ENCODE measurements at places on chromosomes 4 and X. TPM values are rescaled to one million over a fixed set of nuclear protein-coding genes. Genes with fewer than 3 reads are reported as not detected.

SH3D19 gene
- total RNA-seq: 6.9 TPM

KANTR gene
- 5.1 TPM for total RNA-seq

DNA sequence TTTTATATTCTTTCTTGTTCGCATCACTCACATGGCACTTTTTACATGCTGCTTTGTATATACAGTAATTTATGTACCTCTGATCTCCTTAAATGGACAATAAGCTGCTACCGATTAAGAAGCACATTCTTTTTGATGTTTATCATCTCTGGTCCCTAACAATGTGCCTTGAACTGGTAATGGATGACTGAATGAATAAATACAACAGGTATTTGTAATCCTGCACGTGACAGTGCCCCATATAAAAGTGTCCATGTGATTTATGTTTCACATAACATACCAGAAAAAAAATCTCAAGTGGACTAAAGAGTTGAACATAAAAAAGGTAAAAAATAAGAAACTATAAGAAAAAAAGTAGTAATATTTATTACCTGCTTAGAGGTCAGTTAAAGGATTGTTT, 7.7 kb upstream of the SLAIN2 start:
- no peak overlapping the region for H3K27ac ChIP-seq
- H3K27me3 ChIP-seq: no peaks in the 10 kb centered on the region
- no peak overlapping the region for H3K4me3 ChIP-seq

GRCh38 chr4:13701937-13702446, 74.5 kb upstream of the BOD1L1 start:
- no peak for DNase-seq
- no peaks in the 10 kb centered on the region for H3K27me3 ChIP-seq
- no peak overlapping the region for H3K4me3 ChIP-seq

GRCh38 chrX:100379388-100379986, 30.6 kb downstream of the PCDH19 start:
- no peak for DNase-seq
- no peak overlapping the region for H3K4me3 ChIP-seq
- no peaks in the 10 kb centered on the region for H3K27me3 ChIP-seq
- H3K27ac ChIP-seq: no peak overlapping the region
- no peaks in the 10 kb centered on the region for H3K4me1 ChIP-seq

- peak; percentile 43 for DNase-seq
- no peaks in the 10 kb centered on the region for H3K27me3 ChIP-seq
- no peak overlapping the region for H3K4me3 ChIP-seq
- no peaks in the 10 kb centered on the region for H3K36me3 ChIP-seq
- peaks cover 16% of the 10 kb centered on the region for H3K4me1 ChIP-seq
These were observed 49.7 kb upstream of the ANKRD17 start for GRCh38 chr4:73308286-73308685.

GRCh38 chr4:15976456-15977447, 13.8 kb upstream of the FGFBP2 start:
- H3K27me3 ChIP-seq: no peaks in the 10 kb centered on the region
- no peak overlapping the region for H3K4me3 ChIP-seq
- no peaks in the 10 kb centered on the region for H3K4me1 ChIP-seq

DNA sequence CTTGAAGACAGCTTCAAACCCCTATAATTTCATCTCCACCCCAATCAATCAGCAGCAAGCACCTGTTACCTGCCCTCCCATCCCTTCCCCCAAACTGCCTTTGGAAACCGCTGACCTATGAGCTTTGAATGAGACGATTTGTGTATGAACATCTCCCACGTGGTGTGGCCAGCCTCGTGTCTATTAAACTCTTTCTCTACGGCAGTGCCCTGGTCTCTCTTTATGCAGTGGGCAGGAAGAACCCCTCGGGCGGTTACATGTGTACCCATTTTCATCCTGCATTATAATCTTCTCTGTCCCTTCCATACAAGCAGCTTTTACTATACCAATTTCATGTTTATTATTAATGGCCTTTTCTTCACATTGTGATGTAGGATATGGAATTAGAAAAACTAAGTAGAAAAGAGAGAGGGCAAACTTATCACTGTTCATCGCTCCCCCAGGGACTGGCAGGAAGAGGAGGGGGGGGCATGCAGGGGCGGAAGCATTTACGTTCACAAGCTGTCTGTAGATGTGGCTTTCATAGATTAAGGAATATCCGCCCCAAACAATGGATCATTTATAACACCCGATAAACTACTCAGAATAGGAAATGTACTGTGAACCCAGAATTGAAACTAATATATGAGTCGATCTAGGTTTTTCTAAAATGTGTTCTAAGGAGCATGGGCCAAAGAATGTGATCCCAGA, 95.5 kb upstream of the ZNF518B start:
- H3K27ac ChIP-seq: no peak overlapping the region
- H3K36me3 ChIP-seq: no peaks in the 10 kb centered on the region
- H3K27me3 ChIP-seq: no peaks in the 10 kb centered on the region
- no peak overlapping the region for H3K4me3 ChIP-seq
- no peaks in the 10 kb centered on the region for H3K4me1 ChIP-seq
- DNase-seq: no peak

All from SJSA1 (cell line).